ENCODE measurements at places on chromosomes 1 and 21.

DNA sequence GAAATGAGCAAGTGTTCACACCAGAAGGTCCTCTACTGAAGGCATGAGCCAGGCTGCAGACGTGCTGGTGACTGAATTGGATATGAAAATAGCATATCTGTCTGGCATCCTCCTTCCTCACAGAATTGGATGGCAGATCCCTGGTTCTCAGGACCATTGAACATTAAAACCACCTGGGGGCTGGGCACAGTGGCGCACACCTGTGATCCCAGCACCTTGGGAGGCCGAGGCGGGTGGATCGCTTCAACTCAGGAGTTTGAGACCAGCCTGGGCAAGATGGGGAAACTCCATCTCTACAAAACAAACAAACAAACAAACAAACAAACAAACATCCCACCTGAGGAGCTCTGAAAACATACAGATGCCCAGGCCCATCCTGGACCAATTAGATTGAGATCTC is 23.4 kb downstream of the TEX35 start:
- DNase-seq: no peak

- peak; percentile 54 for DNase-seq
Observed at GRCh38 chr1:219659684-219660083, 46.8 kb upstream of the ZC3H11B start.

DNA sequence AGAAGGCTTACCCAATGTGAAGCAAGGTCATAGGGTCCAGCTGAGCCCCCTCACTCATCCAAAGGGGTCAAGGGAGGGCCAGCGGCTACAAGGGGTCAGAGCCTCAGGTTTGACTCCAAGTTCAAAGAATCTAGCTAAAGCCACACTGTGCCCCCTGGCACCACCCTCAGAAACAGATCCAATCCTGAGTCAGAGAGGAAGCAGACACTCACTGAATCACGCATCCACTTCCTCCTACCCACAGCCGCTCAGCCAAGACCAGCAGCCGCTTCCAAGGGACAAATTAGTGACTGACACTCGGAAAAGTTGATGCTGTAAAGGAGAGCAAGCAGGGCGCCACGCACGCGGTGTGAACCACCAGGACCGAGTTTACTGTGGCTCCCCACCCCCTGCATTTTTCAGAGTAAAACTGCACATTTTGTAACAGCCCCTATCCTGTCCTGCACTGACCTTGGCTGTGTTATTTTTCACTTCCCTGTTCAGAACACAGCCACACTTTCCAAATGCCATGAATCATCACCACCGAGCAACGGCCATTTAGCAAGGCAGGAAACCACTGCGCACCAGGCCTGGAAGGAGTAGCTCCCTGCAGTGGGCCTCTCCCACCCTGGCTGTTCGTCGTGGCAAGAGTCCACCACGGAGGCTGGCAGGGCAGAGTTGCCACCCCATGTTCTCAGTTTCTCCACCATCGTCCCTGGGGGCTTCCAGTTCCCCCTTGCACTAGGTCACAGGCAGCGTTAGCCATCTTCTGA is 147.8 kb downstream of the TOMM20 start:
- peak; percentile 86 for DNase-seq

- DNase-seq: peak; percentile 38
Observed at GRCh38 chr1:19260211-19261138, 8.9 kb downstream of the MRTO4 start.

DNA sequence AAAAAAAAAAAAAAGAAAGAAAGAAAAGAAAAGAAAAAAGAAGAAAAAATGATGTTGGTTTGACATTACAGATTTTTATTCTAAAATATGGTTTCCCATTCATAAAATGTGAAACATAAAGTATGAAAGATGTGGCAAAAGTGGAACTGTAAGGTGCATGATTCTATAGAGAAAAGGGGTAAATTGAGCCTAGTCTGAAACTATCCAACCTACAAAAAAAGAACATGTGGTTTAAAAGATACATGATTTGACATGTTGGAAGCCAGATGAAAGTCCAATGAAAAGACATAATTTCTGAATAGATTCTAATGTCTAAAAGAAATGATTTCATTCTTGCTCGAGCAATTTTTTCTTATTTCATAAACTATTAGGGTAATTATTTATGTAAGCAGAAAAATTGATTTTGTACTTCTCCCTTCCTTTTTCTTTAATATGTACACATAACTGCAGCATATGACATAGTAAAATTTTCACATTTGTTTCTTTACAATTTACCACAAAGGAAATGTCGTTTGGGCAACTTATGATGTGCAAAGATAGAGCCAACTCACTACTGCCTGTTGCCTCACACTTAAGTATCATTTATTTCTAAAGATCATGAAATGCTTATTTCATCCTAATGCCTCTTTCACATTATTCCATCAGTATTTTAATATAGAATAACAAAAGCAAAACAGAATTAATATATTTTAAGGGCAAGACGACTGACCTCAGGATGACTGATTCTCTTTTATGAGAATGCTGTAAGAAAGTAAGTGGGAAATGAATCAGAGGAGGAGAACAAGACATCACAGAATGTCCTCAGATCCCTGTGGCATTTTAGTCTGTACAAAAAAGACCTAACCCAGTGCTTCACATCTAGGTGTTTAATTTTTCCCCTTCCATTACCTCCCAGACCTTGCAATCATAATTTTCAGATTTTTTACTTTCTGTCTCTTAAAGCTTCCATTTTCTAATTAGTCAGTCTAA is 165.8 kb upstream of the HMCN1 start:
- no peak for DNase-seq

- DNase-seq: peak; percentile 59
Observed at GRCh38 chr1:36285443-36286101, 20.6 kb upstream of the SH3D21 start.

DNA sequence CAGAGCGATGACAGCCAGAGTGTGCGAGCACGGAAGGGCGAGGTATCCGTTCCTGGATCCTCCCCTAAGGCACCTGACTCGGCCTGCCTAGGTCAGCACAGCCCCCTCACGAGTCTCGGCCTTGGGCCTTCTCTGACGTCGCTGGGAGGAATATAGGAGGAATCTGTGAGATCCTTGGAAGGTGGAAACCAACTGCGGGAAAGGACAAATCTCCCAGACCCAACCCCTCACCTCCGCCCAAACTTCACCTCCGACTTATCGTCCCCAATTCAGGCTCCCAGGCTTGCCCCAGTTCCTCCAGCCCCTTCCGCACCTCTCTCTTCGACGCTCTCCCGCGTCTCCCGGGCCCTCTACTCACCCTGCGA is 494 bp downstream of the APH1A start:
- no peak for DNase-seq

- no peak for DNase-seq
Observed at GRCh38 chr1:59317343-59317742, 20.4 kb downstream of the FGGY start.

- DNase-seq: no peak
Observed at GRCh38 chr1:168477792-168478191, 66.0 kb downstream of the XCL2 start.

GRCh38 chr1:54485416-54485815 is 62.6 kb upstream of the ACOT11 start:
- DNase-seq: peak; percentile 25

- DNase-seq: no peak
Observed at GRCh38 chr21:38879912-38880576, 74.3 kb downstream of the ETS2 start.

DNA sequence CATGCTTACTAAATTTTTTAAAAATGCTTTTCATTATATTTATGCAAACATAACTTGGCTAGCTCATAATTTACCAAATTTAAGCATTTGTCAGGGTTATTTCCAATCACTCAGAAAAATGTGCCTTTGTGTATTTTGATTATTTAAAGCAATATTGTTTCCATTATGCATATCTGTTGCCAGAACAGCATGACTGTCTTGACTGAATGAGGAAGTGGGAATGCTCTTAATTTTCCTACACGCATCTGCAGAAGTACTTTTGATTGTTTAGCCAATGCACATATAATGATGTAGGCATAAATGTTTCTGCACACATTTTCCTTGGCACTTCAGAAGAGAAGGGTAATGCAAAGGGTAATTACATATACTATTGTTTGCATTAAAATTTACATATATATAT is 92.5 kb upstream of the ADGRL2 start:
- DNase-seq: no peak

GRCh38 chr1:242196914-242197313 is 198.0 kb upstream of the MAP1LC3C start:
- DNase-seq: no peak

GRCh38 chr1:77282187-77282865 is 507 bp downstream of the AK5 start:
- no peak for DNase-seq

DNA sequence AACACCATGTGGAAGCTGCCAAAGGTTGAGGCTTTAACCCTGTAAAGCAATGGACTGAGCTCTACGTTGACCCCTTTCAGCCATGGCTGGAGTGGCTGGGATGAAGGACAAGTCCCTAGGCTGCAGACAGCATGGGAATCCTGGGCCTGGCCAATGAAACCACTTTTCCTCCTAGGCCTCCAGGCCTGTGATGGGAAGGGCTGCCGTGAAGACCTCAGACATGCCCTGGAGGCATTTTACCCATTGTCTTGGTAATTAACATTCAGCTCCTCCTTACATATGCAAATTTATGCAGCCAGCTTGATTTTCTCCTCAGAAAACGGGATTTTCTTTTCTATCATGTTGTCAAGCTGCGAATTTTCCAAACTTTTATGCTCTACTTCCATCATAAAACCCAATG is 214.5 kb downstream of the RGS7 start:
- no peak for DNase-seq

- no peak for DNase-seq
Observed at GRCh38 chr1:42335809-42336518, 929 bp upstream of the FOXJ3 start.

DNA sequence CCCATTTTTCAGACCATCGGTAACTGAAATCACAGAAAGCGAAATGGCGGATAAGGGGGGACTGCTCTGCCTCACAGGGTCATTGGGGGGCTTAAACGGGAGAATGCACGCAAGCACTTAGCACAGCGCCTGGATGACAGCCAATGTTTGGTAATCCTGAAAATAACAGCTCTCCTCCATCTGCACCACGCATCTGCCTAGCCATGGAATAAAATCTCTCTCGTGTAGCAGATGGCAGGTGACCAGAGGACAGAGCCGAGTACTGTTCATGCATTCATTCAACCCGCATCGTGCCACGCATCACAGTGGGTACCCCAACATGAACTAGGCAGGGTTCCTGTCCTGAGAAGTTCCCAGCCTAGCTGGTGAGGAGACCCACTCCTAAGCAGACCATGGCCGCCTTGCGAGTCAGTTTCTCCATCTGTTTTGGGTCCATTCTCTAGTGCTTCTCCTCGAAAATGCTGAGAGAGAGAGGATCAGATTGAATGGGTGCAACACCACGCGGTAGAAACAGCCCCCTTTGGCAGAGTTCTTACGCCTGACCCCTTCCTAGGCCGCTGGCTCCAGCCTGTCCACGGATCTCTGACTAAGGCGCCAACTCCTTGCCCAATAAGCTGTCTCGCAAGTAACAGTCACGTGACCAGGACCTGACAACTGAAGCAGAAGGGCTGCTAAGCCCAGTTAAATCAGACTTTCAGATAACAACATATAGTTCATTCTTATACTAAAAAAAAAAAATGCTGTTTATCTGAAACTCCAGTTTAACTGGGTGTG is 7.3 kb downstream of the SLC1A7 start:
- DNase-seq: no peak

DNA sequence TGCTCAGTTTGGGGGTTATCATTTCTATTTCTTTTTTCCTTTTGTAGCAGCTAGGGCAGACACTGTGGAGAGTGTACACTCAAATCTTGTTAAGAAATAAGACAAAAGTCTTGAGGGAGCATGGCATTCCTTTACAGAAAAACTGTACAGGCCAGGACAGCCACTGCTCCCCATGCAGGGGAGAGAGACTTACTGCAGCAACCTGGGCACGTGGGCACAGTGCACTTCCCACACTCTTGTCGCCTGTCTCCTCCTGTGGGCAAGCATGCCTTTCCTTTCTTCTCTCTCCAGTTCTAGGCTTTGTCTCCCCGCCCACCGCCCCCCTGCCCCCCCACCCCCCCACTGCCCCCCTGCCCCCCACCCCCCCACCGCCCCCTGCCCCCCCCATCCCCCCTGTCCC is 51.9 kb downstream of the PHC2 start:
- no peak for DNase-seq

DNA sequence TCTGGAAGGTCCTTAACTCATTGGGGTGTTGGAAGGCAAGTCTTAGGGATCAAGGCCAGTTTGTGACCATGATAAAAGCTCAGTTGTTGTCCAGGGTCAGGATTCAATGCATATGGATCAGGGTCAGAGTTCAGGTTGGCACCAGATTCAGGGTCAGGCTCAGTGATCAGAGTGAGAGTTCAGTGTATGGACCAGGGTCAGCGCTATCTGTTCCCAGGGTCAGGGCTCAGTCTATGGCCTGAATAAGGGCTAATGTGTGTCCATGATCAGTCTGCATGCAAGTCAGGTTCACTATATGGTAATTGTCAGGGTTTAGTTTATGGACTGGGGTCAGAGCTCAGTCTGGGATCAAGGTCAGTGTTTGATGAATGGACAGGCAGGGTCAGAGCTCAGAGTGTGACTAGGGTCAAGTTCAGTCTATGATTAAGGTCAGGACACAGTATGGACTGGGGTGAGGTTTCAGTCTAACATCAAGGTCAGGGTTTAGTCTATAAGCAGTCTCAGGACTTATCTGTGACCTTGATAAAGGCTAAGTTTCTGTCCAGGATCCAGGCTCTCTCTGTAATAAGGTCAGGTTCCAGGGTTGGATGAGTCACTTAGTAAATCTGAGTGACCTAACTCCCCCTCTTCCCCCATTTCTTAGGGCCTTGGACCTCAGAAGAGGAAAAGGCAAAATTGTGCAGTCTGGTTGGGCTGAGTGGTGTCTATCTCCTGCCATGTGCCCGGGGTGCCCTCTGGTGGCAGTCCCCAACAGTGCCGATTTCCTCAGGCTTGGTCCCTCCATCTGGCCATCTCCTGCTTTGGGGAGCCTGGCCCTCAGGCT is 23.8 kb downstream of the KNCN start:
- no peak for DNase-seq

- no peak for DNase-seq
Observed at GRCh38 chr1:168372307-168372706, 91.6 kb downstream of the TBX19 start.
